T-cell (primary cell): ENCODE measurements at places on chromosomes 4 and X. TPM values are rescaled to one million over a fixed set of nuclear protein-coding genes. Genes with fewer than 3 reads are reported as not detected.

GSPT2 gene
- total RNA-seq = 7.4 TPM

MEPE gene
- total RNA-seq = not detected

RAB9B gene
- total RNA-seq = 0.20 TPM

WAS gene
- total RNA-seq = 118 TPM

GPM6B gene
- not detected for total RNA-seq

XIAP gene
- total RNA-seq = 46.1 TPM

ARR3 gene
- total RNA-seq = not detected

TLR8 gene
- total RNA-seq = not detected

GLRA2 gene
- total RNA-seq = not detected

QRFPR gene
- total RNA-seq = not detected

SPANXN3 gene
- not detected for total RNA-seq

UGT2B10 gene
- total RNA-seq = not detected

SLC34A2 gene
- total RNA-seq = 2.5 TPM

ARFIP1 gene
- total RNA-seq = 12.0 TPM

YY2 gene
- total RNA-seq = 2.4 TPM
